Breast epithelium (tissue), 4 donors: ENCODE measurements at places on chromosomes 11 and 22. TPM values are rescaled to one million over a fixed set of nuclear protein-coding genes. Genes with fewer than 3 reads are reported as not detected.

GRCh38 chr11:106523921-106524320 lies 446.5 kb downstream of the AASDHPPT start:
- DNase-seq: no peak

The TENM4 gene
- 0.29 TPM for total RNA-seq

The CXCR5 gene
- total RNA-seq: not detected

The KREMEN1 gene
- total RNA-seq: 9.5 TPM

The TYR gene
- not detected for total RNA-seq

The DDI1 gene
- total RNA-seq: not detected

- DNase-seq: no peak
These were observed 70.6 kb upstream of the ZC3H12C start for GRCh38 chr11:110022548-110022947.

The CBLIF gene
- not detected for total RNA-seq

DNA sequence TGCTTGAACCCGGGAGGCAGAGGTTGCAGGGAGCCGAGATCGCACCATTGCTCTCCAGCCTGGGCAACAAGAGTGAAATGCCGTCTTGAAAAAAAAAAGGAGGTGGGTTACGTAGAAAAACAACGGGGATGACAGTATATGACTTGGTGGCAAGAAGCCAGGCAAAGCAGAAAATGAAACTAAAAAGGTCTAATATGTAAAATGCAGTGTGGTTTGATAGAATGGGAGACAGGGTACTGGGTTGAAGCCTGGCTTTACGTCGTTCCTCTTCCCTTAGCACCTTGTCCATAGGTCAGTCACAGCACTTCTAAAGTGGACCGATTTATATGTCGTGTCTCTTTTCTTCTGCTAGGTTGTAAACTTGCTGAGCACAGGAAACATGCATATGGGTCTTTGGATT lies 274.9 kb upstream of the ZC3H12C start:
- DNase-seq: no peak

DNA sequence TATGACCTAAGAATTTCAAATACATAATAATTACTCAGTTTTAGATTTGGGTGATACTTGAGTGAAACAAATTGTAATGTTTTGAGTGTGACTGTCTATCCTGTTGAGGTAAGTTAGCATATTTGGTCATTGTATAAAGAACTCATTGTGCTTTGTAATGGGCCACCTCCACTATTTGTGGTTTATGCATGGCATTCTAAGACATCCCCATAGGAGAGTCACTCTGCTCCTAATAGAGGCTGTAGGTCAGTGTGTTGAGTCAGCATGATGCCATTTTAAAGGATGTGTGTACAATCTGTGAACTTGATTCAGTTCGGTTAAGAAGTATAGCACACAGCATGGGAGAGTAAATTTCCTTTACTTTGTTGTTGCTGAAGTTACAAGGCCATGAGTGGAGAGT lies 1112.4 kb downstream of the JRKL start:
- DNase-seq: no peak

- no peak for DNase-seq
These were observed 28.0 kb downstream of the OR8D1 start for GRCh38 chr11:124285610-124286344.

The TRIM51 gene
- total RNA-seq: not detected

The LMNTD2 gene
- 2.6 TPM for total RNA-seq

The ST14 gene
- total RNA-seq: 89.0 TPM

- DNase-seq: no peak
These were observed 15.1 kb downstream of the FXYD6 start for GRCh38 chr11:117861151-117862018.

GRCh38 chr22:46591930-46592329 lies 28.3 kb upstream of the GRAMD4 start:
- DNase-seq: no peak

DNA sequence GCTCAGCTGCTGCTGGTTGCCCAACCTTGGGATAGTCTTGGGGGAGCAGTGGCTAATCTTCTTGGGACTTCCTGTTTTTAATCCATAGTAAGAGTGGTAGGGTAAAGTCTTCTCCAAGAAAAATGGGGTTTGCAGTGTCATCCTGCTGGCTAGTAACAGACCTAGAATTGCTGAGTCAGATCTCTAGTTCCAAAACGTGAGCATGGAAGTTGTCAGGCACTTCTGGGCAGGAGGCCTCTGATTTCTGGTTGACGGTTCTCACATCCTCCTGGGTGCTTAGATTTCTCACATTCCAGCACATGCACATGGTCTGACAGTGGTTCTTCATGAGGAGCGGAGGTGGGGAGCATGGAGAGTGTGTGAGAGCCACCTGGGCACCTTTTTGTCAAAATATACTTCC lies 410.0 kb downstream of the OPCML start:
- no peak for DNase-seq

The SMPD1 gene
- total RNA-seq: 30.4 TPM

GRCh38 chr11:94741022-94741679 lies 27.0 kb upstream of the AMOTL1 start:
- peak; percentile 53 for DNase-seq

The SOX6 gene
- 8.0 TPM for total RNA-seq

The HORMAD2 gene
- not detected for total RNA-seq

- DNase-seq: no peak
These were observed 517 bp downstream of the SPINDOC start for GRCh38 chr11:63813563-63814382.

The RCOR2 gene
- 0.29 TPM for total RNA-seq

The RPL27A gene
- 907 TPM for total RNA-seq

- no peak for DNase-seq
These were observed 2.6 kb upstream of the MEI1 start for GRCh38 chr22:41696703-41697102.

DNA sequence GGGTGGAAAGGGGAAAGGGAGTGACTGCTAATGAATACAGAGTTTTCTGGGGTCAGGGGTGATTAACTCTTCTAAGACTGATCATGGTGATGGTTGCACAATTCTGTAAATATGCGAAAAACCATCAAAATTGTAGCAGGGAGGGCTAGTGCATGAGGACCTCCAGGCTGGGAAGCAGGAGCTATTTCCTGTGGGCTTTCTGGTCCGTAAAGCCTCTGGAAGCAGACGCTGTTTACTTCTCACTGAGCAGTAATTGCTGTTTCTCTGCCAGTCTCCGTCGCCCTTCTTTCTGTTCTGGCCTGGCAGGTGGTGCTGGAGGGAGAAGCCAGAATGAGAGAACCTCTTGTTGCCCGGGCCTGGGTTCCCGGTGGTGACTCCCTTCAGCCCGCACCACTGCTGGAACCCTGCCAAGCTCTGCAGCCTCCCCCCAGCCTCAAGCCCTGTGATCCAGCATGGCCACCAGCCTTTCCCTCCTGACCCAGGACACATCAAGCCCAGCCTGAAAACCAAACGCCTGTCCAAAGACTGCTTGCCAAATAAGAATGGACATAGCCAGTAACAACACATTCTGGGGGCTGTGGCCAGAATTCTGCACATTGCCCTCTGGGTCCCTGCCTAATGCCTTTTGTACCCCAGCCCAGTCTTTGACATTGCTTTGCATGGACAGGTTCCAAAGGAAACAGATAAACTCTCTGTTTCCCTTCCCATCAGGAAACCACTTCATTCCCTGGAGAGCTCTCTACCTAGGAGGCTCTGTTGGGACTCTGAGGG lies 201.0 kb upstream of the NAV2 start:
- no peak for DNase-seq

DNA sequence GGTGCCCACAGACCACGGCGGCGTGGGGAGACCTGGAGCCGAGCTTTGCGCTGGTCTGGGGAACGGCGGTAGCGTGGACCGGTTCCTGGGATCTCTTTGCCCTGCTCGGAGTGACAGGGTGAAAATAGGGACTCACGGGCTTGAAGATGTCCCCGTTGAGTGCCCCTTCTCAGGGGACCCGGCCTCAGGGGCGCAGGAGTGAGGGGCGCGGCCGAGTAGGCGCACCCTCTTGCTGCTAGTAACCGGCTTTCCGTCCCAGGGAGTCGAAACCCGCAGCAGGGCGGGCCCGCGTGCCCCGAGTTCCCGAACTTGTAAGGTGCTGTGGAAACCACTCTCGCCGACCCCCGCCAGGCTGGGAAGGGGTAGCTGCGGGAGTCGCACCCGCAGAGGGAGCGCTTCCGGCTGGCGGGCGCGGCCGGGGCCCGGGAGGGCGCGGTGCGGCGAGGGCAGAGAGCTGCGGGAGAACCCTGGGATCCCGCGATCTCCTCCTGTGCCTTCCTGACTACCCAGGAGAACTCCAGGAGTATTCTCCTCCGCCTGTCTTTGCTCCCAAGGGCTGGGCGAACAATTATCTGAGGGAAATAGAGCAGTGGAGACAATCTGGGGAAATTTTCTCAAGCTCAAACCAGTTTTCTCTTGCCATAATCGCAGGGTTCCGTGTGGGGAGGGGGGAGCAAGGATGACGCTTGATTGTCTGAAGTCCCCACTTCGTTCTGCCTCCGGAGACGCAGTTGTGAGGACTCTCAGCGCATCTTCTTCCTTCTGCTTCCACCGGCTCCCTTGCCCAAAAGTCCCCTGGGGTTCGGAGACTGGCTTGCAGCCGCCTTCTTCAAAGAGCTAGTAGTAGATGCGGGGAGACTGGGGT lies 666 bp downstream of the NELL1 start:
- no peak for DNase-seq

GRCh38 chr22:29815580-29815979 lies 22.5 kb downstream of the ASCC2 start:
- no peak for DNase-seq

DNA sequence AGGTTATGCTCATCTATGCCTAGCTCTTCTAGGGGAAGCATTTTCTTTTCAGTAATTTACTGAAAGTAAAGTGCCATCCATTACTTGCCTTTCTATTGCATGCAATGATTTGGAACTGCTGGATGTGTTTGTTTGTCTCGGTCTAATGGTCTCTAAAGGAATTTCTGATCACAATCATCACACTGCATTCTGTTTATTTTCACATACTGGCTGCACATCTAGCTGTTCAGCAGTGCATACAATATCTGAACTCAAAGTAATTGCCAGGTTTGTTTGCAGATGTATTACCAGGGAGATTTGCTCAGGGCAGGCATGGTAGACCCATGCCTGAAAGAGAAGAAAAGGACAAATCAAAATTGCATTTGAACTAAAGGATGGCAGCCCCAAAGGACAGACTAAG lies 36.4 kb upstream of the CWF19L2 start:
- DNase-seq: no peak

DNA sequence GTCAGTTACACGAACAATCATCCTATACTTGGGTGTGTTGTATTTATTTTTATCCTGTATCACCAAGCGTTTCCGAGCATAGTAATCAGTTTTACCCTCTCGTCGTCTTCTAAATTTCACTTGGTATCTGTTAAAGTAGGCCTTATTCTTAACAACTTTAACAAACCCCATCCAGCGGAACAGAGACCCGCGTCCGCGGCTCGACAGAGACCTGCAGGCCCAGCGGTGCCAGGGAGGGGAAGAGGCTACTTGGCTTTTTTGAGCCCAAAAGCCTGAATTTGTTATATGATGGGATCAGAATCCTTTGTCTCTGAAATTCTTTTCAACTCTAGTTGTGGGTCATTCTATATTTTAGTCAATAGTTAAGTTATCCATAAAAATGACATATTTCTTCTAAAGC lies 56.5 kb upstream of the A4GALT start:
- no peak for DNase-seq

- no peak for DNase-seq
These were observed 61.4 kb downstream of the LIF start for GRCh38 chr22:30185129-30185528.

The IGSF9B gene
- total RNA-seq: 0.64 TPM

DNA sequence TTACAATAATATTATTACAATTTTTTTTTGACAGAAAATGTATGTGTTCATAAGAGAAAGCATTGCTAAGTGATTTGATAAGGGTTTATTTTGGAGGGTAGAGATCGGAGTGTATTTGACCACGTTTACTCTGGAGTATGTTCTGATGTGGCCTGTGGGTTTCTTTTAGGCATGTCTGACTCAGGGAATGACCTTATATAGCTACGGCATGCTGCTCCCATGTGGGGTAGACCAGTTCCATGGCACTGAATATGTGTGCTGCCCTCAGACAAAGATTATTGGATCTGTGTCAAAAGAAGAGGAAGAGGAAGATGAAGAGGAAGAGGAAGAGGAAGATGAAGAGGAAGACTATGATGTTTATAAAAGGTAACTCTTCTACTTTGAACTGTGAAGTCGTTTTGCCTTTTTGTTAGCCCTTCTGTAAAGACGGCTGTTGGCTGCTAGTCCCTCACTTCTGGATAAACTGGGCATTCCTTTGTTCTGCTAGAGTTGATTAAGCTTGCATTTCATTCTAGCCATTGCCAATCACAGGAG lies 38.1 kb upstream of the ST14 start:
- DNase-seq: no peak

DNA sequence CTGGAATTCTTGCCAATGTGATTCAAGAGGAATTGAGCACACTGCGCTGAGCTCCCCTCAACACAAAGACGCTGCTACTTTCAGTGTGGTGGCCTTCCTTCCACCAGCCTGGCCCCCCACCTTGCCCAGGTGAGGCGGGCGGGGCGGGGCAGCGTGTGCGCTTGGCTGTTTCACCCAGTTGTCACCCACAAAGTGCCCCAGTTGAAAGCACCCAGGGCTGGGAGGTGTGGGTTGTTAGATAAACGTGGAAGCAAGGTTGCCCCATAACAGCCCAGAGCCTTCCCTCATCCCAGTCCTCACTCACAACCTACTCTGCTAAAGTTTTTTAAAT lies 43.1 kb downstream of the CACNG2 start:
- DNase-seq: no peak

DNA sequence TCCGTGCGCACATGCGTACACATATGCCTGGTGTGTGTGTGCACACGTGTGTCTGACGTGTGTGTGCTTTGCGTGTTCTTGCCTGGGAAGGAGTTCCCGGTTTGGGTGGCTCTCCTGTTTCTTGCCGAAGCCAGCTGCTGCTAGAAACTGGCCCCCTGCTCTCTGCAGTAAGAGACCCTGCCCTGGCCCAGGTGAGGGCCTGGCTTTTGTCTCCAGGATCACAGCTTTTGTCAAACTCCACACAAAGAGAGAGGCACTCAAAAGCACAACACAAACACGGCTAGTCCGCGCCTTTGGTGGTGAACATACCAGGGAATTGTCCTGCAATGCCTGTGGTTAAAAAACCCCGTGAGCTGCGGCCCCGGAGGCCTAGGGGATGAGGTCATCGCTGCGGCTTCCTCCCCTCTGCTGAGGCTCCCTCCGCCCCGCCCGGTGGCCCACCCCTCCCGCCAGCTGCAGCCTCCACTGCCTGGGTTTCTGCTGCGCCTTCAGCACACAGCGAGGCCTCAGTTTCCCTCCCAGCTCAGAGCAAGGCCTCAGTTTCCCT lies 88.9 kb downstream of the KCNQ1 start:
- DNase-seq: no peak

The KCNQ1 gene
- total RNA-seq: 6.2 TPM

The TCP11L1 gene
- total RNA-seq: 34.7 TPM

- DNase-seq: peak; percentile 43
These were observed 532 bp downstream of the BET1L start for GRCh38 chr11:206526-207207.

The ZP1 gene
- total RNA-seq: 0.73 TPM

The INTS4 gene
- 47.5 TPM for total RNA-seq
